ENCODE measurements at places on chromosomes 11 and 22.
A peak's percentile ranks its signal among the peaks of the same experiment; 100 is the strongest.

DNA sequence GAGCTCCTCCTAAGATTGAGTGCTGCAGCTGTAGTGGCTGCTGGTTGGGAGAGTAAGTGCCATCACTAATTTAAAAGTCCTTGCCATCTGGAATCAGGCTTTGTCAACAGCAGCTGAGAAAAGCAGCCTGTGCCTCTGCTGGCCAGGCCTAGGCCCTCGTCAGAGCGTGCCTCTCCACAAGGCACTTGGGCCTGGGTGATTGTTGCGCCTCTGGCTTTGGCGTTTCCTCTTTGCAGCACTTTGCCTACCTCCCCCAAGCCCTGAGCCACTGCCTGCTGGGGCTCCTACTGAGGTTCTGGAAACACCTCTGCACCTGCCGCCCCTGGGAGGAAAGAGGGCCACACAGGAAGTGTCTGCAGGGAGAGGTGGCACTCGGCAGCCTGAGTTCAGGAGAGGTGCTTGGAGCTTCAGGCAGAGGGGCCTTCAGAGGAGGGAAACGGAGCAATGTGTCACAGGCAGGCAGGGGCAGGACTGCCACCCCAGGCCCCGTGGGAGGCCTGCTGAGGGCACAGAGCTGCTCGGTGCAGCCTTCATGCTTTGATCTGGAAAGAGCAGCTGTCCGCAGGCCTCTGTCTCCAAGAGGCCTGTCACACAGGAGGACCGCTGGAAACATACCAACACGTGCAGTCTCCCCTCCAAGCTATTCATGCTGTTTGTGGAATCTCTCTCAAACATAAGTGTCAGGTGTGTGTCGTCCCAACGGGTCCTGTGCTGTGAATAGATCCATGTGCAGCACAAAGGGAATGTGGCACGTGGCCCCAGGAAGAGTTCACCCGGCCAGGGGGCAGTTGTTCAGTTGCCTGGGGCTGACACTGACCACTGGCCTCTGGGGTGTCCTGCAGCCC is 61.5 kb upstream of the EMID1 start:
- no peak for DNase-seq
- H3K27ac ChIP-seq = no peak overlapping the region
- H3K4me1 ChIP-seq = no peaks in the 10 kb centered on the region
- no peak overlapping the region for H3K4me3 ChIP-seq
- H3K36me3 ChIP-seq = no peaks in the 10 kb centered on the region

DNA sequence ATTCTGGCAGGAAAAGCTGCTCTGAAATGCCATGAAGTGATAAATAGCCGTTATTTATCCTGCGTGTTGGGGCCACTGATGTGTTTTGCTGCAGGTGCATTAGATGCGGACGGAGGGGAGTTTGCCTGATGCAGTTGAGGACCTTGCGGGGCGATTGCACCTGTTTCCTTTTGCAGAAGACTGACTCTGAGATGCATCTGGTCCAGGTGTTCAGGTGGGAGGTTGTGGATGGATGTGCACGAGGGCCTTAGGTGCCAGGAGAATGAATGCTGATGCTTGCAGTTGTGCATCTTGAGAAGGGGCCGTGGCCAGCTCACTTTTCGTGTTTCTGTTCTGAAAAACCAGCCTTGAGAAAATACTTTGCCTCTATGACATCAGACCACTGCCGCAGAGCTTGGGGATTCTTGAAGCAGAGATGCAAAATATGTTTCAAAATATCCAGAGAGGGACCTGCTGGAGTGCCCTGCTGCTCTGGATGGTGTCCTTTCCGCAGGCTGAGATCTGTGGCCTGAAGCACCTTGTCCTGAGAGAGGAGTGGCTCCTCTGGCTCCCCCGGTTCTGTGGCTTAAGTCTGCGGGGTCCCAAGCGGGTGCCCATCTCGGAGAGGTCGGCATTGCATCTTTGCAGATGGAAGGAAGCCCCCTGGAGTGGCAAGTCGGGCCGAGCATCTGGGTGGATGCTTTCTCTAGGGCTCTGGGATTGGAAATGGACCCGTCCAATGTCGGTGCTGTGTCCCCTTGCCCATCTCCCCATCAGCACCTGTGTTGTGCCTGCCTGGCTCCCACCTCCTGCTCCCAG is 1031.1 kb downstream of the TBC1D22A start:
- no peaks in the 10 kb centered on the region for H3K36me3 ChIP-seq
- H3K27ac ChIP-seq = no peak overlapping the region
- H3K27me3 ChIP-seq = peaks cover 2% of the 10 kb centered on the region
- no peak overlapping the region for H3K4me3 ChIP-seq
- H3K4me1 ChIP-seq = no peaks in the 10 kb centered on the region

DNA sequence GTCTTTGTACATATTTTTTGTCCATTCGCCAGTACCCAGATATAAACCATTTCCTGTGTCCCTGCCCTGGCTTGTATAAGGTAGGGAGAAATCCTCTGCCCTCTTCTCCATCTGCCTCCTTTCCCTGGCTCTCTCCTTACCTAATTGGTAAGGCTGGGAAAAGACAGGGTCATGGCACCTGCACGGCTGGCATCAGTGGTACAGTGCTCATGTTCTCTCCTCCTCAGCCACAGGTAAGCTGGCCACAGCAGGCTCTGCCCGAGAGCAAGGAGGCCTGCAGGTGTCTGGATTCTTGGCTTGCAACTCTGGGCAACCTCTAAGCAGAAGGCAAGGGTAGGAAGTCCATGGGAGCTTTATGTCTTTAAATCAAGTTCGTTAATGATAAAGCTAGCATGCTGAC is 419.9 kb downstream of the BUD13 start:
- H3K36me3 ChIP-seq = no peaks in the 10 kb centered on the region
- no peaks in the 10 kb centered on the region for H3K4me1 ChIP-seq
- no peaks in the 10 kb centered on the region for H3K27me3 ChIP-seq
- H3K27ac ChIP-seq = no peak overlapping the region
- no peak for DNase-seq
- H3K4me3 ChIP-seq = no peak overlapping the region

- no peaks in the 10 kb centered on the region for H3K4me1 ChIP-seq
- DNase-seq = no peak
- H3K4me3 ChIP-seq = no peak overlapping the region
- H3K36me3 ChIP-seq = no peaks in the 10 kb centered on the region
- H3K27me3 ChIP-seq = no peaks in the 10 kb centered on the region
These were observed 407.3 kb upstream of the CHORDC1 start for GRCh38 chr11:90630176-90630575.

- peak overlapping the region; percentile 20 for H3K4me3 ChIP-seq
- peaks cover 72% of the 10 kb centered on the region for H3K4me1 ChIP-seq
- peak overlapping the region; percentile 69 for H3K27ac ChIP-seq
- H3K27me3 ChIP-seq = no peaks in the 10 kb centered on the region
- DNase-seq = peak; percentile 67
- peaks cover 7% of the 10 kb centered on the region for H3K36me3 ChIP-seq
These were observed 240.6 kb downstream of the ETS1 start for GRCh38 chr11:128346804-128347203.
